ENCODE measurements at places on chromosomes 16 and 17. TPM values are rescaled to one million over a fixed set of nuclear protein-coding genes. Genes with fewer than 3 reads are reported as not detected.

- no peak for DNase-seq
These were observed 16.8 kb upstream of the MAPK3 start for GRCh38 chr16:30139583-30140481.

GRCh38 chr17:44006598-44007345 is 2.4 kb downstream of the NAGS start:
- peak; percentile 98 for DNase-seq

GRCh38 chr16:71423865-71424264 is 18.0 kb downstream of the TLE7 start:
- no peak for DNase-seq

- no peak for DNase-seq
These were observed 2.4 kb upstream of the TMEM204 start for GRCh38 chr16:1530883-1531637.

DNA sequence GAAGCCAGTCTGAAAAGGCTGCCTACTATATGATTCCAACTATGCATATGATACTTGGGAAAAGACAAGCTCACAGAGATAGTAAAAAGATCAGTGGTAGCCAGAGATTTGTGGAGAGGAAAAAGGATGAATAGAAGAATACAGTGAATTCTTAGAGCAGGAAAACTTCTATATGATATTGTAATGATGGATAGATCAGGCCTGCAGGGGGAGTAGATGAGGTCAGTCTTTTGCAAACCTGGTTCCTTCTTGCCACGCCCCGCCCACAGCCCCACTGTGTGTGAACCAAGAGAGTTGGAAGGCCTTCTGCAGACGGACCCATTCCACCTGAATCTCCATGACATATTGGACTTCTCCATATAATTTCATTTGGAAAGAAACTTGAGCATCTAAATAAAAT is 761 bp upstream of the CCL8 start:
- no peak for DNase-seq

The XPO6 gene
- total RNA-seq: 120 TPM

- no peak for DNase-seq
These were observed 11.4 kb downstream of the LIMD2 start for GRCh38 chr17:63688396-63689020.

The ITGAX gene
- 41.1 TPM for total RNA-seq

DNA sequence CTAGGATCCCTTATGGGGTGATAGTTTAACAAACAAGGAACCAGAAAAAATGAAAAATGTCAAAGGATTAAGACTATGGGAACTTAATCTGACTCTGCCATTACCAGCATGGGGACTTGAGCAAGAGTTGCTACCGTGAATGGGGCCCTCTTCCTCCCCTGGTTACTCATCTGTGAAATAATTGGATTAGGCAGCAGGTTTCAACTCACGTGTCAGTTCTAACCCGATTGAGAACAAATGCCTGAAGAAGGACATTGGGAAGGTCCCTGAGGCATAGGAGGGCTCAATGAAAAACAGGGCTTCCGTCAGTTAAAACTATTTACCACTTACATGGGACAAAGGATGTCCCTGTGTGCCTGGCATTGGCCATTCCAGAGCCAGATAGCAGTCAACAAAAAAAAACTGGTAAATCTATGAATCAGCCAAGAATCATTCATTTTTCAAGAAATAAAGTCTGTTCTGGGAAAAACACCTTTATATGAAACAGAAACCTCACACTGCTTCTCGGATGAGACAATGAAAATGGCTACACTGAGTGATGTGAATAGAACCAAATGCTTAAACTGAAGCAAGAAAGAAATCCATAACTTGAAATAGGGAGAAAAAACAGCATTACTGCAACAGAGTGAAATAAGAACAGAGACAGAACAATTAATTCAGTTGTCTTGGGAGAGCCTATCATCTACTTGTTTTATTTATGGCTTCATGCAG is 104.3 kb downstream of the ADAMTS18 start:
- DNase-seq: no peak

The CCDC200 gene
- 0.62 TPM for total RNA-seq

The TMEM92 gene
- total RNA-seq: 0.53 TPM

DNA sequence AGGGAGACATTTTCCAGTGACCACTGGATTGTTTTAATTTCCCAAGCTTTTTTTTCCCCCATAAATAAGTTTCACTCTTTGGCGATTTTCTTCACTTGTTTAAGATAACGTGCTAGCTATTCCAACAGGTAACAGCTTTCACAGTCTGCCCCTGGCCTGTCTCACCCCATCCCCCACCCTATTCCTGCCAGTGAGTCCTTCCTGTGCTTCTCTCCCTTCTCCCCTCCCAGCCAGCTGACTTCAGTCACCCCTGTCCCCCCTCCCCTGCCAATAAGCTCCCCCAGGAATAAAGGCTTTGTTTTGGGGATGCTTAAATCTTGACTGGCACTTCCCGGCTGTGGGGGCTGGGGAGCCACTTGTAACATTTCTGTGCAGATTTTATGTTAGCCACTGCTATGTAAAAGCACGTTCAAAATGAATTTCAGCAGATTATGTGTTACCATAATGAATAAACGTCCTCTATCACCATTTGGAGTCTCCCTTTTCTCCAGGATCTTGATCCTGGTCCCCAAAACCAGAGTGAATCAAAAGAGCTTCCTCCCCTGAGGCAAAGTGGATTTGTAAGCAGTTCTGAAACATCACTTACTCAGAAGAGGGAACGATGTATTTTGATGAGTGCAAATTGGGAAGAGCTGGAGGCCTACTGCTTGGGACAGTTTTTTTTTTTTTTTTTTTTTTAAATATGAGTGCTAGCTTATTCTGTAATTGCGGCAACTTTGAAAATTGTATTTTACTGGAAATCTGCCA is 58.2 kb downstream of the IGF2BP1 start:
- no peak for DNase-seq

The CYGB gene
- 57.7 TPM for total RNA-seq

The DNASE1L2 gene
- 1.6 TPM for total RNA-seq

DNA sequence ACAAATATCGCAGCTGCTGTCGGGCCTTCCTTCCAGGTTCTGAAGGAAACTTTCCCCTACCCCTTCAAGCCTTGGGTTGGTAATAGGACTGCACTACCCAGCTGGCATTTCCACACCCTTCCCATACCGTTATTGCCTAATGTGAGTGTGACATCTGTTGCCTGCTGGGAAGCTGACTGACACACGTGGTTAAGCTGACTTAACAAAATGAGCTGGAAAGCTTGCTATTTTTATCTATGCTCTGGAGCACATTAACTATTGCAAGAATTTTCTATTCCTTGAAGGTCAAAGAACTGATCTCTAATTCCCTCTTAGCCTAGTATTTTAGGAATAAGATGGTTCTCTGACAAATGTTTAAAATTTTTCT is 79.5 kb downstream of the PMP22 start:
- DNase-seq: no peak

The CDH1 gene
- total RNA-seq: 55.7 TPM

DNA sequence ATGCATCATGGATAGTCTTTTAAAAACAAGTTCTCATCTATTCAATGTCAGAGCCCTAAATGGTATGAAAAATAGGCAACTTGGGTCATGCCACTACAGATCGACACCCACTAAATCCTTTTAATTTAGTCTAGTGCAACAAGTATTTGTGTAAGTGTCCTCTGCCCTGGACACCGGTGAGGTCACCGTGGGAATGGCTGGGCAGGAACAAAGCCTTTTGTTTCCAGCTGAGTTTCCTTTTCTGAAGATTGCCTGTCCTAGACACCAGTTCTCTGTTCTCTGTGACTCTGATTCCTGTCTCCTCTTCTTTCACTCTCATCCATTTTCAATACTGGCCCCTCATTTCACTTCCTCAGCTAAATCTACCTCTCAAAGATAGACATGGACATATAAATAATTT is 446.5 kb downstream of the MAF start:
- DNase-seq: no peak

DNA sequence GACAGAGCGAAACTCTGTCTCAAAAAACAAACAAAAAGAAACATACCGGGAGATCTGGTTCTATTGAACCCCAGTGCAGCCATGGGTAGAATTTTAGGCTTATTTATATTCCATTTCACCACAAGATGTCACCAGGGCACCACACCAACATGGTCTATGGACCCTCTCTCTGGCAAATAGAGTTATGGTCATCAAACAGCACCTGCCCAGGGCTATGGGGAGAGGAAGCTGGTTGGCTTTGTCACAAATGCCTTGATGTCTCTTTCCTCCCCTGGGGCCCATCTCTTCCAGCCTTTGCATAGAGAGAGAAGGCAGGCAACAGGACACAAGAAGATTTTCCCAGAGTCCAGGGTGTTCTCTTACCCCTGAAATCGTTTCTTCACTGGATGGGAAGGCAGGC is 128.4 kb downstream of the WWOX start:
- no peak for DNase-seq

- no peak for DNase-seq
These were observed 217.4 kb downstream of the HAPSTR1 start for GRCh38 chr16:9308850-9309249.

Measured in sciatic nerve (tissue), 2 donors.